ENCODE measurements at places on chromosomes 4 and X.

- DNase-seq: no peak
Measured at GRCh38 chr4:14092741-14093140, 465.2 kb upstream of the BOD1L1 start.

DNA sequence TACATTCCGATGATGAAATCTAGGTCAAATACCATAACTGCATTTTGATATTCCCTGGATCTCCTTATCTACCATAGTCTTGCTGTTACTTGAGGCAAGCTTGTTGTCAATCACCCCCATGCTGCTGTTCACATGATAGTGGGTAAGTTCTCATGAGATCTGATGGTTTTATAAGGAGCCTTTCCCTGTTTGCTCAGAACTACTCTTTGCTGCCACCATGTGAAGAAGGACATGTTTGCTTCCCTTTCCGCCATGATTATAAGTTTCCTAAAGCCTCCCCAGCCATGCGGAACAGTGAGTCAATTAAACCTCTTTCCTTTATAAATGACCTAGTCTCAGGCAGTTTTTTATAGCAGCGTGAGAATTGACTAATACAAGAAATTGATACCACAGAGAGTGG lies 432.0 kb downstream of the GLUD2 start:
- no peak for DNase-seq

- no peak for DNase-seq
Measured at GRCh38 chrX:153992180-153992579, 19.6 kb downstream of the TMEM187 start.

- DNase-seq: no peak
Measured at GRCh38 chr4:127165971-127166370, 466.8 kb upstream of the INTU start.

- no peak for DNase-seq
Measured at GRCh38 chr4:73099143-73099542, 29.6 kb upstream of the COX18 start.

GRCh38 chr4:2458546-2459491 lies 10.1 kb upstream of the RNF4 start:
- DNase-seq: no peak

- no peak for DNase-seq
Measured at GRCh38 chrX:8864161-8864560, 63.0 kb upstream of the FAM9A start.

DNA sequence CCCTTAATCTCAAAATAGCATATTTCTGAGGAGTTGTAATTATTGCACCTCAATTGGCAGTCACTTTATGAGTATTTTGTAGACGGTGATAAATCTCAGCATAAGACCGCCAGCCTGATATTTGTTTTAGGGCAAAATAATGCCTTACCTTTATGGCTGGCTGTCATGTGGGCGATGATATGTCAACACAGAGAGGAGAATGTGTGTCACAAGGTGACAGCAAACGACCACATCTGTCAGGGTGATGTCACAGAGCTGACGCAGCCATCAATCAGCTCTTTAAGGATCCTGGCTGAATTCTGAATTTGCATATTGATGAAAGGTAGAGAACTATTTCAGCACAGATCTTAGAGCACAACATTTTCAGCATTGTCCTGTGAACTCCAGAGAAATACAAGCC lies 209.7 kb downstream of the CEP135 start:
- no peak for DNase-seq

DNA sequence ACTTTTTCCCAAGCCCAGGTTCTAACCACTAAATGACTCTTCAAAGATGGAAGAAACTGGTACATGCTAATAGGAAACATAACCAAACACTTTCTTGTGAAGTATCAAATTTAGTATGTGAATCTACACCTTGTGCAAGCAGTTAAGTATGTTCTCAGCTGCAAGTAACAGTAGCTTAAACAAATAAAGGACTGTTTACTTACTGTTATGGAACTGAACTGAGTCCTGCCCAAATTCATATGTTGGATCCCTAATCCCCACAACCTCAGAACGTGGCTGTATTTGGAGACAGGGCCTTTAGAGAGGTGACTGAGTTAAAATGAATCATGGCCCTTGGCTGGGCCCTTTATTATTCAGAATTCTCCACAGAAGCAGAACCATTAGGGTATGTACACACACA lies 178.7 kb downstream of the KDR start:
- DNase-seq: no peak

- no peak for DNase-seq
Measured at GRCh38 chr4:39621582-39621981, 17.1 kb downstream of the SMIM14 start.

DNA sequence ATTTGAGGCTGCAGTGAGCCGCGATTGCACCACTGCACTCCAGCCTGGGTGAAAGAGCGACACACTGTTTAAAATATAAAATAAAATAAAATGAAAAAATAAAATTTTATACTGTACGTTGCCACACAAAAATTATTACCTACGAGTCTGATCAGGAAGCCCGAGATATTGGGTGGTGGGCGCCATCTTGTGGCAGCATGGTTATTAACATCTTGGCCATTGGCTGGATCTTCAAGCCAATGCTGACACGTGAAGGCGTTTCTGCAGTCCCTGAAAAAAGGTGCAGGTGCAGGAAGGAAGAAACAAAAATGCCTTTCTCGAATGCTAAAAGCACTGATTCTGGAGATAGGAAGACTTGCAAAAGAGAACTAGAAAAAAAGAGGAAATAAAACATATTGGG lies 4.9 kb upstream of the TLR8 start:
- no peak for DNase-seq

GRCh38 chrX:133985164-133985966 lies at the start of gene GPC3:
Gene GPC3, minus strand, starts transcription at chrX:133985594.
- no peak for DNase-seq

DNA sequence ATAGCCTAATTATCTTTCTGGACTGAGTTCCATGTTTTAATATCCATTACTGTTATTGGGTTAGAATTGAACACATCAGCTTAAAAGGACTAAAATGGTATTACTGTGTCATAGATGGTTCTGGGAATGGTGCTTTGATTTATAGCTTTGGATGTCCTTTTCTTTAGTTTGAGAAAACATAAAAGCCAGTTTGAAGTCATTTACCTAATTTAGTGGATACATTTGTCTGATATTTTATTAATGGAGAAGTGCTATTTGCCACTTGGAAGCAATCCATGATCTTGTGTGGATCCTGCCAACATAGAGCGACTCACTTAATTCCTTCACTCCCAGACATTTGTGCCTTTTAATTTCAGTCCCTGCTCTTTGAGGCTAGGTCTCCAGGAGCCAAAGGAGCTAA lies 212.4 kb upstream of the PACRGL start:
- DNase-seq: no peak

- no peak for DNase-seq
Measured at GRCh38 chr4:169612871-169613859, 782 bp upstream of the NEK1 start.

GRCh38 chr4:47873877-47874541 lies 36.1 kb upstream of the CORIN start:
- DNase-seq: no peak

- no peak for DNase-seq
Measured at GRCh38 chrX:80216086-80216485, 201.5 kb downstream of the TBX22 start.

GRCh38 chr4:183798301-183799253 lies 106.5 kb upstream of the STOX2 start:
- DNase-seq: no peak

GRCh38 chrX:70301716-70302115 lies 11.8 kb downstream of the KIF4A start:
- DNase-seq: no peak

DNA sequence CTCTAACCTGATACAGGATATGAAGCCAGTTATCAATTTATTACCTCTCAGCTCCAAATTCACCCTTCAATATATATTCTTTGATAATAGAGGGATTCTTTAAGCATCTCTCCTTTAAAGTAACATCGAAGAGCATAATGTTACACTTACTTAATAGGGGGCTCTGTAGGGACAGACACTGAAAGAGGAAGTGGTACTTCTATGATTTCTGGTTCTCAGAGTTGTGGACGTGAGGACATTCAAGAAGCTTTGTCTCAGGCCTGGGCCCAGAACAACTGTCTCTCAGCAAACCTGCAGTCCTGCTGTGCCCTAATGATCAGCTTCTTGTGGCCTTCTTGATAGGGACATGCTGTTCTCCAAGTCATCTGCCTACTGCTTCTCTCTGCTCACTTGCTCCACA lies 4.2 kb upstream of the ZXDB start:
- no peak for DNase-seq

- DNase-seq: no peak
Measured at GRCh38 chr4:55625835-55626234, 10.3 kb downstream of the NMU start.

GRCh38 chr4:555566-556275 lies 20.4 kb downstream of the TMEM271 start:
- no peak for DNase-seq

DNA sequence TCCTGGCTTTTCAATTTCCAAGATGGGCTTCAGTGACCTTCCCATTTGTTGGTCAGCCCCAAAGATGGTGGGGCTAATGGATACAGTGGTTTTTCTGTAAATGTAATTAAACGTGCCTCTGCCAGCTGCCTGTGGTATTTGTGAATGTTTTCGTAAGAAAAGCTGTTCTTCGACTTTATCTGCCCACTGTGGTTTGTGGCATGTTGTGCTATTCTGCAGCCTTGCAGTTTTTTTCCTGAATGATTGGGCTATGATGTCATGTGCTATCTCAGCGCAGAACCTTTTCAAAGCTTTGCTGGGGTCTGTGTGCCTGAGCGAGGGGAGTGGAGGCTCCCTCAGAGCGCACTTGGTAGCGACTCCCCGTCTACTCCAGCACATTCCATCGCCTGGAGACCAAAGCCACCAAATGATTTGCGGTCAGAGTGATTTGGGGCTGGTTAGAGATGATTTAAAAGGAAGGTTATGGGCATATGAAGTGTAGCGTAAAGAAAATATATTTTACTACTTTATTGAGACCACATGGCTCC lies 137.5 kb downstream of the PALLD start:
- DNase-seq: no peak

- DNase-seq: no peak
Measured at GRCh38 chrX:96715481-96715880, 30.8 kb downstream of the DIAPH2 start.

GRCh38 chrX:9682456-9682855 lies 83.2 kb downstream of the GPR143 start:
- no peak for DNase-seq

DNA sequence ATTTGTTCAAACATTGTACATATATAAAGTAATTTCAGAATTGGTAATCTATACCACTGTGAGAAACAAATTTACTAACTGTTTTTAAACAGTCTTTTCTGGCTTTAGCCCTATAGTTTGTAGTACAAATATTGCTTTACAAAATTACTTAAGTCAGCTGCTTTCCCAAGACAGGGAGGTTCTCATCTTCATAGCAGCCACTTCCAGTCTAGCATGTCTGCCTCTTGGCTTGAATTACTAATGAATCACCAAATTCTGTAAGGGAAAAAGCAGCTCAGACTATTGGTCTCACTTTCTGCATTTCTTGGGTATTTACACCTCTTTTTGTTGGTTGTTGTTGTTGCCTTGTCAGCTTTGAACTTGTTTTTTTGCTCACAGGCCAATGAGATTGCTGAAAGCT lies 187.2 kb downstream of the NPFFR2 start:
- no peak for DNase-seq

- DNase-seq: no peak
Measured at GRCh38 chrX:67953658-67954057, 409.8 kb downstream of the AR start.

GRCh38 chr4:186132577-186133242 lies 28.2 kb downstream of the FAM149A start:
- no peak for DNase-seq
